Heart right ventricle (tissue), 16 donors: ENCODE measurements at places on chromosomes 16 and 17.

DNA sequence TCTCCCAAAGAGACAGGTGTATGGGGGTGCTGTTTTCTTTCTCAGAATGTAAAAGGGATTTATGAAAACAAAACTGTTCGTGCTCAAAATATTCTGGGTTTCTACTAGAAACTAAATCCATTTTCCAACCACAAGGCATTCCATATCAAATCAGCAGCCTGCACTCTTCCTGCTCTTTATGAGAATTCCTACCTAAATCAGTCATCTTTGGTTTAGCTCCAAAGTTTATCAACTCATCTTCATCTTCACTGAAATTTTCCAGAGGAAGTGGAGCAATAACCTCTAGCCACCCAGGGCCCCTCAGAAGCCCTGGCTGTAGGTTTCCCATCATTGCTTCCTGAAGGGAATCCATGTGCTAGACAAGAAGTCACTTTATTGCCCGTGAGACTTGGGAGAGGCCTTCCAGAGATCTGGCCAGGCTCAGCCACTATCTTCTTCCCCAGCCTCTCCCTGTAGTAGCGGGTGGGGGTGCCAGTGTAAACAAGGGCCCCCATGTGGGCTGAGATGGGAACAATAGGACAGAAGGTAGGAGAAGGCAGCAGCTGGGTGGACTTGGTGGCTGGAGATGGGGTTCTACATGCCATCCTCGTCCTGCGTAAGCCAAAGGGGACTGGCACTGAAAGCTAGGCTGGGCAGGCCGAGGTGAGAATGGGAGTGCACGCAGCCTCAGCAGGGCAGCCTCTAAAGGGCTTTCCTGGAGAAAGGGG is 22.0 kb upstream of the ALDH3A1 start:
- no peak for DNase-seq

GRCh38 chr17:74769856-74770497 is 6.2 kb downstream of the NAT9 start:
- no peak for DNase-seq

DNA sequence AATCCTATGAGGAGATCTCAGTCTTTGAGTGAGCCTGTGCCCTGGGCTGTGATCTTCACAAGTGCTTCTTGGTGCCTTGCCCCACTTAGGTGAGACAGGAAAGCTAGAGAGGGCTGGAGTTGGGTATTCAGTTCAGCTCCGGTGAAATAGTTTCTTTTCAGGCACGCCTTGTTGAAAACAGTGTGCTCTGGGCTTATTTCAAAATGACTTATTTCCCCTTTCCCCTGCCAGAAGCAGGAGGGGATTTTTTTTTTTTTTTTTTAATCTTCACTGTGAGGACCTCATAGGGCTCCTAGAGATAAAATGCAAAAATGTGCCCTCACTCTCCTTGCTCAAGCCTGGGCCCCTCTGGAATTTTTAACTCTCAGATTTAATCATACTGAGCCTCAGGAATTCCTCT is 27.2 kb downstream of the MOSMO start:
- no peak for DNase-seq

- no peak for DNase-seq
Measured at GRCh38 chr17:57726213-57726790, 18.8 kb downstream of the CCDC182 start.

DNA sequence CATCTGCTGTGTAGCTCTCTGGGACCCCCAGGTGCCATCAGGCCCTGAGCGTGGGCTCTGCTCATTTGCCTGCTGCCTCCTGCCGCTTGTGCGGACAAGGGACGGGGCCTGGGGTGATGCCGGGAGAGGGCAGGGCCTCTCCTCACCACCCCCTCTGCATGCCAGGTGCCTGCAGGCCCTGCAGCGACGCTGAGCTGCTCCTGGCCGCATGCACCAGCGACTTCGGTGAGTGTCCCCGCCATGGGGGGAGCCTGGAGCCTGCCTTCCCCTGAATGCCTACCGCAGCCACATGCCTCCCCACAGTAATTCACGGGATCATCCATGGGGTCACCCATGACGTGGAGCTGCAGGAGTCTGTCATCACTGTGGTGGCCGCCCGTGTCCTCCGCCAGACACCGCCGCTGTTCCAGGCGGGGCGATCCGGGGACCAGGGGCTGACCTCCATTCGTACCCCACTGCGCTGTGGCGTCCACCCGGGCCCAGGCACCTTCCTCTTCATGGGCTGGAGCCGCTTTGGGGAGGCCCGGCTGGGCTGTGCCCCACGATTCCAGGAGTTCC is 1.9 kb downstream of the METRN start:
- DNase-seq = no peak

- DNase-seq = peak; percentile 18
Measured at GRCh38 chr17:36722121-36722902, 120.9 kb downstream of the MRM1 start.

- DNase-seq = no peak
Measured at GRCh38 chr17:36107660-36108059, 4.0 kb downstream of the CCL4 start.

GRCh38 chr16:70750893-70751467 is 50.0 kb downstream of the VAC14 start:
- peak; percentile 70 for DNase-seq

GRCh38 chr16:15518381-15519351 is 84.3 kb downstream of the BMERB1 start:
- DNase-seq = peak; percentile 28

GRCh38 chr16:49696414-49697101 is 159.4 kb downstream of the ZNF423 start:
- no peak for DNase-seq

GRCh38 chr17:49681106-49681979 is 3.4 kb upstream of the SPOP start:
- DNase-seq = no peak

- DNase-seq = no peak
Measured at GRCh38 chr17:3964203-3965117, at the start of gene ATP2A3. TSS of gene ATP2A3 (minus strand) at chr17:3964437. CDS start at chr17:3964291, 146 bp downstream.

- DNase-seq = no peak
Measured at GRCh38 chr17:56471696-56472095, 121.8 kb upstream of the NOG start.

DNA sequence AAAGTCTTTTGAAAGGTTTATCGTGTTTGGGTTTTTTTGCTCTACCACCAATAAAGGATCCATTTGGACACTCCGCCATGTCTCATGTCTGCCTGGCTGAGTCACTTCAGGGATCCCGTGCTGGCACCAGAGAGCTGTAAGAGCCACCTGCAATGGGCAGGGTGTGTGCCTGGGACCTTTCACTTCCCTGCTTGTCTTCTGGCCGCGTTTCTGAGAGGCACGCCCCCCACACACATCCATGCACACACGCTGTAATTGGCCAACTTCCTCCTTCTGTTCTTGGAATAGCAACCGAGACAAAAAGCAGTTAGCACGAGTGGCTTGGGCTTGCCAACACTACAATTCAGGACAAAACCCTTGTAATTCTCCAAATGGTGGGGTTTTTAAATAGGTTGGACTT is 9.8 kb upstream of the SOST start:
- peak; percentile 48 for DNase-seq

GRCh38 chr16:85356157-85356556 is 243.9 kb upstream of the CIBAR2 start:
- no peak for DNase-seq

GRCh38 chr17:81066771-81067315 is 31.9 kb downstream of the BAIAP2 start:
- no peak for DNase-seq

- DNase-seq = peak; percentile 59
Measured at GRCh38 chr17:73293480-73293911, 18.3 kb downstream of the CDC42EP4 start.
